ENCODE measurements at places on chromosomes 6 and 20.
A peak's percentile ranks its signal among the peaks of the same experiment; 100 is the strongest.

- DNase-seq = no peak
Observed at GRCh38 chr20:14449323-14449722, 111.9 kb upstream of the FLRT3 start.

DNA sequence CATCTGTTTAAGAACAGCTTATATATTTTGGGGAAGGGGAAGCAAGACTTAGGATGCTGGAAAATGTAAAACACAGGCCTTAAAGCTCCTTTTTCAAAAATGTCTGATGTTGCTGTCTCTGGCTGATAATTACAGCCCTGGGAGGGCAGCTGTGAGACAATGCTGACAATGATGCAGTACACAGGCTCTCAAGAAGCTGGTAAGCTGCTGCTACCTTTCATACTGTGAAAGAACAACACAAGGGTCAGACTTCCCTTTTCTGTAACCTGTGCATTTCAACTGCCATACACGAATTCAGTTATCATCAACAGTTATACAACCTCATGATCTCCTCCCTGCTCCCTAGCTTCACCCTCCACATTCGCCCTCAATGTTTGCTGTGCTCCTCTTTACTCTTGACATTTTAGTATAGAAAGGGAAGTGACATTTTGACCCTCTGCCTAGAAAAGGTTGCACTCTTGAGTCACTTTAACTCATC, 25.2 kb downstream of the MAP7 start:
- no peak for DNase-seq

DNA sequence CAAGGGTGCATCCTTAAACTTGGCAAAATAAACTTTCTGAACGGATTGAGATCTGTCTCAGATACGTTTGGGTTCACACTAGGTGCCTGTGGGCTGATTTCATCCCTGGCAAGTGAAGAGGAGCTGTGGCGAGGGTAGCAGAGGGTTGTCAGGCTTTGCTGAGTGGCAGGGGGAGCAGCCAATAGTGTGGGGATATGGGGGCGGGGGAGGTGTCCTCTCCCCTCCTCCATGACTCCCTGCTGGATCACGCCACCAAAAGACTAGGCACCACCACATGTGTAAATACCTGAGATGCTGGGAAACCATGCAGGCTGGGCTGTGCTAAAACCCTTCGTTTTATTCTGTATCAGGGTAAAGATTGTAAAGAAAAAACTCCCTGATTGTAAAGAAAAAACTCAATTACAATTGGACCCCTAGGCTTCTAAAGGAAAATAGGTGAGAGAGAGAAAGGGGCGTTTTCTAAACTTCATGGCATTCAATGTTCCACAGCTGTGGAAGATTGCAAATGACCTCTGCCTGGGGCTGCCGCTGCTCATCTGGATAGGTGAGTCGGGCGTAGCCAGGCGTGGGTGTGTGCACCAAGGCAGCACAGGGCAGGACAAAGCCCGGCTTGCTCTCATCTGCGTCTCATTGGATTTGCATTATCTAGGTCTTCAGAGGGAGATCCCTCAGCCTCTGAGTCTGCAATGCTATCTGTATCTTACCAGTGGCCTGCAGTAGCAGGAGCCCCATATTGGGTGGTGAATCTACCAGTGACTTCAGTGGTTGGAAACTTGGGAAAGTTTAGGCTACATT, 26.9 kb upstream of the ADTRP start:
- no peak for DNase-seq

- DNase-seq = no peak
Observed at GRCh38 chr6:170247178-170247701, 43.6 kb downstream of the DLL1 start.

DNA sequence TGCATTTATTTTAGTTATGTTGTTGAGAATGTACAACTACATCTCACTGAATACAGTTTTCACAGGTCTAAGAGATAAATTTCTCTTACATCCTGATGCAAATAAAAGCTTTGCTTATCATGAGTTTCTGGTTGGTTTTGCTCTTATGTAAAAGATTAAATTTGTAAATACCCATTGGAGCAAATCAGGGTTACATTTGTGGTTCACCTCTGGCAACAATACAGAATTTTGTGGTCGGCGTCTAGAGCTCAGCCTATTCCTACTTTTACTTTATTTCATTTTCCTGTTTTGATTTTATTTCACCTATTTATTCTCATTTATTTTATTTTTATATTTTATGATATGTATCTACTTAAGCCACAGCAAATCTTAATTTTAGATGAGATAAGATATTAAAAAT, 271.9 kb upstream of the MARCKS start:
- no peak for DNase-seq

GRCh38 chr20:34008477-34008876, 14.8 kb downstream of the RALY start:
- DNase-seq = no peak

DNA sequence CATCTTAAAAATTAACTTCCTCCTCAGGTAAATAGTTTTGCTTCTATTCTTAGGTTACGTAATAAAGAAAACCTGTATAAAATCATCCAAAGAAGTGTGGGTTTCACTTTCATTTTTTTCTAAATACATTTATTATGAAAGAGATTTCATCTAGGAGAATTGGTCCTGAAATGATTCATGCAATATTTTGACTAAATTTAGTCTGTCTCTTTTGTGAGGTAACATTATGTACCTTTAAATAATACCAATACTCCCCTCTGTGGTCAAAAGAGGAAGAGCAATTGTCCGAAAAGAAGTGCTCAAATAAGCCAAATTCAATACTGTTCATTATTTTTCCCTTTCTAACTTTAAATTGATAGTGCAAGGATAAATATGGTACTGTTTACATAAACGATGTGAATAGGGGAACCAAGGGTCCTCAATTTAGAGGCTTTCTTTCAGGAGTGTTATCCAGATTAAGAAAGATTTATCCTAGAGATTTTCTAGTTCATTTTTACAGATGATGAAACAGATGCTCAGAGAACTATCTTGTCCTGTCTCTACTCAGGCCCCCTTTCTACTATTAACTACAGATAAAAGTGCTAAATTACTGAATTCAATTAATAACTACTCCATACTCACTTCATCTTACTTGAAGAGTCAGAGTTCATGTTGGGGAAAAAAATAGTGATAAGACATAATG, 26.2 kb downstream of the CYP39A1 start:
- peak; percentile 5 for DNase-seq

GRCh38 chr20:44041001-44041400, 126.3 kb downstream of the TOX2 start:
- no peak for DNase-seq

DNA sequence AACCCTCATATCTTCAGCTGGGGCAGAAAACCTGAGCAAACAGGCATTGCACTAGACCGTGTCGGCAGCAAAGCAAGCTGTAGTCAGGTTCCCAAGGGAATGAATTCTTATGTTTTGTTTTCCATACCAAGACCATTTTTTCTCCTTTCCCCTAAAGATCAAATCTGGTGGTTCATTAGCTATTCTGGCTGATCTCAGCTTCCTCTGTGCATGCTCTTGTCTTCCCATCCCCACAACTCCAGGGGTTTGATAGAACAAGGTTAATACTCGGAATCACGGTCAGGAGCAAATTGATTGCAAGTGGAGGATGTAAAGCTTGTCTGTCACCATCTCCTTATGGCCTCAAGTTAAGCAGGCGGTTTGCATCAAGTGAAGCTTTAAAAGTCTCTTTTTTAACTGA, 778.8 kb downstream of the KIF16B start:
- no peak for DNase-seq

DNA sequence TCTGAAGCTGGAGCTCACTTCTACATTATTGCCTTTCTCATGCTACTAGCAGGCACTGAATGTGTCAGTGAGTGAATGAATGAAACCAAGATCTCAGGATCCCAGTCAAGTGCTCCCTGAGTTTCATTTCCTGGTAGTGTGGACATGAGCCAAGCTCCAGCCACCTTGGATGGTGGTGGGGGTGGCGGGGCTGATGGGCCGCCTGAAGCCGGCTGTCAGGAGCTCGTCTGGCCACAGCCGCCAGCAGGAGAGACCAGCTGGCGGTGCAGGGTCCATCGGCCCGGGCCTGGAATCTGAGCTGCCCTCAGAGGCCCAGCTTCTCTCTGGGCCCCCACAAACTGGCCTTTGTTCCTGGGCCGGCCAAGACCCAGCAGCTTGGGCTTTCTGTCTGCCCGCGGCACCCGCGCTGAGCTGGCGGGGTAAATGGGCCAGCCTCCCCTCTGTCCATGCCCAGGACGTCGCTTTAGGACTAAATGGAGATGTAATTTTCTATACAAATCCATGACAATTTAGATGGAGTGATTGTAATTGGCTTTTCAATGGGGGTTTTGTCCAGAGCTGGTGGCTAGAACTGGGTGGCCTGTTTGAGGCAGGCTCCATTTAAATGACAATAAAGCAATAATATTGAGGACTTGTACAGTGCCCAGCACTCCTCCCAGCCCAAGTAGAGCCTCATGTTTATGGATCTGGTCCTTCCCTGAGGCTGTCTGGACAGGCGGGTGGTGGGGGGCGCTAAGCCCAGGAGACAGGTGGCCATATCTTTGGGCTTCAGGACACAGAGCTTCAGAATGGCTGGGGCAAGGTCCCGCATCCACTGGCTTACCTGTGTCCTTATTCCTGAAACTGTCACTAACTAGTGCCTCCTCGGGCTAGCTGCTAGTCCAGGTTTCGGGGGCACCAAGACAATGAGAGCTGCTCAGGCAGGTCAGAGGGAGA, 43.5 kb downstream of the NOL4L start:
- DNase-seq = no peak

DNA sequence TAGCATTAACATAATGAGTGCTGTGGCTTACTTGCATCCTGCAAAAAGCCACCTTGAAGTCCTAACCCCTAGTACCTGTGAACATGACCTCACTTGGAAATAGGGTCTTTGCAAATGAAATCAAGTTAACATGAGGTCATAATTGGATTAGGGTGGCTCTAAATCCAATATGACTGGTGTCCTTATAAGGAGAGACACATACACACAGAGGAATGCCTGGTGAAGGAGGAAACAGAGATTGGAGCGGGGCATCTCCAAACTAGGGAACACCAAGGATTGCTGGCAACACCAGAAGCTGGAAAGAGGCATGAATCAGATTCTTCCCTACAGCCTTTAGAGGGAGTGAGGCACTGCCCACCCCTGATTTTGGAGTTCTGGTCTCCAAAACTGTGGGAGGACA, 17.6 kb upstream of the RPS6KA2 start:
- DNase-seq = no peak

GRCh38 chr6:131122007-131122406, 13.3 kb upstream of the AKAP7 start:
- DNase-seq = no peak

DNA sequence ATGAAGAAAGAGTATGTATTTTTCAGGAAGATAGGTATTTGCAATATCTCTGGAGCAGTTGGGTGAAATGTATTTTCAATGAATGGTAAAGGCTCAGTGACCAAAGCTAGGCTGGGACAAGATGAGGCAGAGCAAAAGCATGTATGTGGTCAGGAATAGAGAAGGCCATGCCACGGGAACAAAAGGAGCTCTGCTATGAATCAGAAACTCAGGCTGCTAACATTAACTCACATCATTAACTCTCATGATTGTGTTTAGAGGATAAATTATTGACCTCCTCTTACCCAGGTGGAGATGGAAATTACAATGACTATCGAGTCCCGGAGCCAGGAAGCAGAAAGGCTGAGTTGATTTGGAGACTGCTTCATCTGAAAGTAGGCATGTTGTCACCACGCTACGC, 220.2 kb downstream of the FUT9 start:
- no peak for DNase-seq

GRCh38 chr6:37100745-37101144, 69.2 kb upstream of the PIM1 start:
- DNase-seq = no peak

DNA sequence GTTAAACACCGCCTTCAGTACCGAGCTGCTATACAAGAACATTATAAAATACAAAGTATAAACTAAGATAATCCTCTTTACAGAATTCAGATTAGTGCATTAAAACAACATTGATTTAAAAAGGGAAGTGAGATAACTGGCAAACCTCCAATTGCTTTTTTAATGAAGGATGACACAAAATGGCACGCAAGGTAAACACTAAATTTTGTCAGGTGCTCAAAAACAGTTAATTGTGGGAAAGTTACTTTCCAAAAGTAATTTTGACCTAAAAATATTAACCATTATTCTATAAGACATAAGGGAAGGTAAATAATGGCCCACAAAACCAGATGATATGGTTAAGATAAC, 53.3 kb downstream of the STX7 start:
- no peak for DNase-seq

DNA sequence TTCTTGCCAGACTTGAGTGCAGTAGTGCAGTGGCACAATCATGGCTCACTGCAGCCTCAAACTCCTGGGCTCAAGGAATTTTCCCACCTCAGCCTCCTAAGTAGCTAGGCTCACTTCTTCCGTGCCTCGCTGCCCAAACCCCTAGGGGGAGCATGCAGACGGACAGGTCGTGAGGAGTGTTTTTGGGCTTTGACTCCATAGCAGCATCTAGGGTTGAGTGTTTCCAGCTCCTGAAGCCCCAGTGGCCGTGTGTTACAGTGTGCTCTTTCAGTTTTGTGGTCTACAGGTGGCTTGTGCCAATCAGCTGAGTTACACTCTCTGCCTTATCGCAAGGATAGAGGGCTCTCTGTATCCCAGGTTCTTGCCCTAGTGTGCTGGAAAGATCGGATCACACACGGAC, 33.4 kb downstream of the NCOA3 start:
- peak; percentile 9 for DNase-seq

GRCh38 chr20:37323985-37324384, 22.0 kb upstream of the SRC start:
- no peak for DNase-seq

GRCh38 chr6:95596021-95596420, 18.7 kb downstream of the MANEA start:
- DNase-seq = no peak

DNA sequence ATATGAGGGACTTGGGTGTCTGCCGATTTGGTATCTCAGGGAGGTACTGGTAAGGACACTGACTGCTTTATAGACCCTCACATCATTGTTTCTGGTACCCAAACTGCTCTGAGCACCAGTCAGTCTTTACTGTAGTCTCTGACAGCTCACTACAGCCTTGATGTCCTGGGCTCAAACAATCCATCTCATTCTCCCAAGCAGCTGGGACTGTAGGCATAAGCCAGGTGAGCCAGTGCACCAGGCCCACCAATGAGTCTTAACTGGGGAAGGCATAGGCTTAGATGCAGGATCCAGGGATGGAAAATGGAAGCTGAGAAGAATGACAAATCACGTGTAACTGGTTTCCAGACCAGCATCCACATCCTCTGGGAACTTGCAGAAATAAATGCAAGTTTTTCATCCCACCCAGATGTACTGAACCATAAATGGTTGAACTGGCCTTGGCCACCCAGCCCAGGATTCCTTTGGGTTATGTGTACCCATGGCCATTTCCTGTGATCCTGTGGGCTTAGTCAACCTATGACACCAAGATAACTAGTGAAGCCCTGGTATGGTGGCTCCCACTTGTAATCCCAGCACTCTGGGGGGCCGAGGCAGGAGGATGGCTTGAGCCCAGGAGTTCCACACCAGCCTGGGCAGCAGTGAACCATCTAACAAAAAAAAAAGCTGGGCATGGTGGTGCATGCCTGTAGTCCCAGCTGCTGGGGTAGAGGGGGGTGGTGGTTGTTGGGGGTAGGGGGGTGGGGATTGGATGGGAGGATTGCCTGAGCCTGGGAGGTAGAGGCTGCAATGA, 5.8 kb downstream of the TUBB start:
- DNase-seq = no peak

Measured in neuronal stem cell (in vitro differentiated cells).